ENCODE measurements at places on chromosomes 6 and 20. TPM values are rescaled to one million over a fixed set of nuclear protein-coding genes. Genes with fewer than 3 reads are reported as not detected.

DNA sequence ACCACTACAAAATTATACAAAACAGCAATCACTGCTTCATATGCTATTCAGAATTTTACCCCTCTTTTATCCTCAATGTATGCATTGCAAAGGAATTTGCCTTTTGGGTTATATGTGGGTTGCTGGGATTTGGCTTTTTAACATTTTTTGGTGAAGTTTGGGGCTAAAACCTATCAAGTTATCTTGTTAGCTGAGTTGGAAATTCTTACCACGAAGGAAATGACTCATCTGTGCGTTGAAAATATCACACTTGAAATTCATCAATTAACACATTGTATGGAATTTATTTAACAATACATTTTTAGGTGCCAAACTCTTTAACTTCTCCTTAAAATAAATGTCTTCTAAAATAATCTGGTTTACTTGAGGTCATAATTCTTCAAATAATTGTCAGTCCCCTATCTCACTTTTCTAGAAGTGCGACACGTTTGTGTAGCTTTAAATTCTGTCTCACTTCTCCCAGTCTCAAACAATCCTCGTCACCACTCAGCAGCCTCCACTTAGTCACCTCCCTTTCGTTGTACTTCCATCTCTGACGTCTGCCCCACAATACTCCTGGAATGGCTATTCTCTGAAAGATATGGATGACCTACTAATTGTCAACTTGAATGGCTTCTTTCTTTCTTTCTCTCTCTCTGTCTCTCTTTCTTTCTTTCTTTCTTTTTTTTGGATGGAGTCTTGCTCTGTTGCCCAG lies 88.5 kb downstream of the PHACTR1 start:
- no peak for DNase-seq

The SRSF12 gene
- total RNA-seq, result under 0.01 TPM

DNA sequence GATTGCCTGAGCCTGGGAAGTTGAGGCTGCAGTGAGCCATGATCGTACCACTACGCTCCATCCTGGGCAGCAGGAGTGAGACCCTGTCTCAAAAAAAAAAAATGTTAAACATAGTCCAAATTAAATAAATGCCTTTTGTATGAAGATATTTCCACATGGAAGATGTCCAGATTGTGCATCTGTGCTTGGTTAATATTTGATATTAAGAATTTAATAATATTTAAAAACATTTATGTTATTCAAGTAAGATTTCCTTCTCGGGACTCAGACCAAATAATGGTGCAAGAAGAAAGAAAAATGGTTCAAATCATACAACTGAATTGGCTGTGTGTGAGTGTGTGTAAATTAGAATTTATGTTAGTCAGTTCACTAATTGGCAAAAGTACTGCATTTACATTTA lies 202.5 kb downstream of the TBC1D7 start:
- no peak for DNase-seq

- no peak for DNase-seq
Measured at GRCh38 chr6:123925350-123925749, 121.7 kb downstream of the NKAIN2 start.

DNA sequence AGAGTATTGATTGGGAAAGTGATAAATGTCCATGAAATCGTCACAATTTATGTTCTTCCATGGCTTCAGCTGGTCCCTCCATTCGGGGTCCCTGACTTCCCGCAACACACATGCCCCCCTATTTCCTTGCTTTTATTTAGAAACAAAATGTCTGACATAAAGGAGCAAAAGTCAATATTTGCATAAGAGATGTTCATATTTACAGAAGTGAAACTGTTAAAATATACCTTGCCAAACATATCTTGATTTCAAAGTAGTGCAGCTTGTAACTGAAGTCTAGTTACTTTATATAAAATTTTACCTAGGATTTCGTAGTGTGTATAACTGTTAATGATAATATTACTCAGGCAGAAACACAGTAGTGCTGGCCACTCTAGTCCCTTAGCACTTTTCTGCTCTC lies 548.9 kb upstream of the ADGRB3 start:
- no peak for DNase-seq

DNA sequence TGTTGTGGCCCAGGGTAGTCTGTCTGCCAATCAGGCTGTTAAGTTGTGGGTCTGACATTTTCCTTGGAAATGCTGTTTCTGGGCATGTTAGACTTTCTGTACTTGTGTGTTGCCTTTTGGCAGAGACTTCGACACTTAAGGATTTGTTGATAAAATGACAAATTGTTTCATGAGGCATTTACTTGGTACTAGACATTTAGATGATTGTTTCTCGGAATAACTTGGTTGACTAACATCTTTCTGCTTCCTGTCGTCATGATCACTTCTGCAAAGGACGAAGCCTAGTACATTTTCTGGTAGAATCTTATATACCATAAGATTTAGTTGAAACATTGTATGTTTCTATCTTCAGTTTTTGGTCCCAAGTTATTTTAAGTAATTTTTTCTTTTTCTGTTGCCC lies 34.1 kb downstream of the UTRN start:
- peak; percentile 57 for DNase-seq

- no peak for DNase-seq
Measured at GRCh38 chr20:10635476-10636208, 38.2 kb downstream of the JAG1 start.

The GSTA5 gene
- not detected for total RNA-seq

The OLIG3 gene
- not detected for total RNA-seq

DNA sequence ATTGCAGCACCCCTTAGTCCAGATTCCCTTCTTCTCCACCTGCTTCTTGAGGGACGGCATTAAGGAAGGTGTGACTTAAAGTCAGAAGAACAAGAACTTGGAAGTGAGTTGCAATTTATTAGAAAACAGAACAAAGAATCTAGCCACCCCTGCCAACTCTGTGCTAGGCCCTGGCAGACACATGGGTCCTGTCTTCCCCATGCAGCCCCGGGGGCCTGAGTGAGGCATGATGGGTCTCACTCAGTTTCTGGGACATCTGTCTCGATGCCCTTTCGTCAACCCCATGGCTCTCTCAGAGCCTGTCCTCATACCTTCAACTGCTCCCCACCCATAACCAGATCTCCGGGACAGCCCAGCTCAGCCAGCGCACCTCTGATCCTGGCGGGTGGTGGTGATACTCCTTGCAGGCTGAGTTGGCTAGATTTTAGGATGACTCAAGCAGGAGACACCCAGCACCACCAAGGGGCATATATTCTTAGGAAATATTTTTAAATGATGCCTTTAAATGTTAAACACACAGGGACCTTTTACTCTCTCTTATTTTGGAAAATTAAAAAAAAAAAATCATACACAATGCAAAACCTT lies 143.2 kb upstream of the RNF24 start:
- no peak for DNase-seq

DNA sequence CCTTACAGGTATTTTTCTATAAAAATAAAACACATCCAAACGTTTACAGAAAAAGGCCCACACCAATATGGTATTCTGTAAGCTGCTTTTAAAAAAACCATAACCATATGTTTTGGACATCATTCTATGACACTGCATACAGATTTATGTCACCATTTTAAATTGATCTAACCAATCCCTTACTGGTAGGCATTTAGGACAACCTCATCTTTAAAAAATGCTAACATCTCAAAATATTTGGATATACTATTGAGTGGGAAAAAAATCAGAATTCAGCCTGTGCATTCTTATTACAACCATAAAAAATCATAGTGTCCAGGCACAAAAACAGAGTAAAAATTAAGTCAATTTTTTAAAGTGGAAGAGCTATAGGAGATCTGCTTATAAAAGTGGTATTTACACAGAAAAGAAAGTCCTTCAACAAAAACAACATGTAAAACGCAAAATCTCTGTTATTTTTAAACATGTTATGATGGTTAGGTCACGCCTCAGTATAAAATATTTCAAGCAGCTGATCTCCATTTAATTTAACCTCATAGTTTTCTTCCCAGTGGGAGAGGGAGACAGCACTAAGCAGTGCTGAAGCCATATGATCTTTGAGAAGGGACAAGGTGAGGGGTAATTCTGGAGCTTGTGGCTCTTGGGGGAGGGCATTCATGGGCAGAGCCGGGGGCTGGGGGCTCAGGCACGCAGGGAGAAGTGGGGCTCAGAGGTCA lies 21.2 kb downstream of the TRAM2 start:
- no peak for DNase-seq

DNA sequence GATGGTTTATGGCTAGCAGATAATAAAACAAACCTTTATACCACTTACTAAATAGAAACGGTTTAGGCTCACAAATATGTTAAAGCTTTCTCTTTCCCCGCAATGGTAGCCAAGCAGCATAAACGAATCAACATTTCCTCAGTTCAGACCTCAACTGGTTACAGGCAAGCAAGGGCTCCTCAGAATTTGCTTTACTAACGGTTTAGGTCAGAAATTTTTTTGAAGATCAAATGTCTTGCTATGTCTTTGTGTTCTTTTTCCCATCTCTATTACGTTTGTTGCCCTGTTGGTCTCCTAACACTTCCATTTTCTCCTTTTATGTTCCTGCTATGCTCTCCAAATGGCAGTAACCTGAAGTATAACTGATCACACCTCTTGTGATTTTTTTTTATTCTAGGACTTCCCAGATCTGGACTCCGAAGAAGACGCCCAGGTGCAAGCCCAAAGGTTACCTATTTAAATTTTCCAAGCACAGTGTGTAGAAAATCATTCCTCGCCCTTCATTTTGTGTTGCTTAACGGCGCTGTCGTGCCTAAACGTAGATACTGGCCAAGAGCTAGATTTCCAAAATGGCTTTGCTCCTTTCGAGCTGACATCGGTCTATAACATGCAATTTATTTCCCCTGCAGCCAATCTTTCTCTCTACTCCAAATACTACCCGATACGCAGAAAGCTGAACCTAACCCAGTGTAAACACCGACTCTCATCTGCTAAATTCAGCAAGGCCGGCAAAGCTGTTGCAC lies 717 bp upstream of the ASF1A start:
- peak; percentile 71 for DNase-seq

The MACROD2 gene
- total RNA-seq, result under 0.01 TPM

DNA sequence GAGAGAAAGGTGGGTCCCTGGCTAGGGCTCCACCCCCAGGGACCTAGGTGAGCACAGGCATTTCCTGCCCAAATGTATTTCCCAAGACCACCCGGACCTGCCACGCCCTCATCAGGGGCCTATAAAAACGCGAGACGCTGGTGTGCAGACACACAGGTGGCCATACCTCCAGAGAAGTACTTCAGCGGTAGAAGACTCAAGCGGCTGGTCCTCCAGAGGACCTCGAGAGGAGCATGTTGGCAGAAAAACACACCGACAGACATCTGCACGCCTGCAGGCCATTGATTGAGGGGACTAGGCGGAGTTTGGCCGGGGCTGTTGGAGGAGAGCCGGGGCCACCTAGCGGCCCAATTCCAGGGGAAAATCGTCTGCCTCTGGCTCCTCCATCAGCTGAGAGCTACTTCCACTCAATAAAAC lies 695.8 kb upstream of the MMS22L start:
- DNase-seq, result no peak

- peak; percentile 86 for DNase-seq
Measured at GRCh38 chr20:10540636-10541493, 105.8 kb downstream of the SLX4IP start.

DNA sequence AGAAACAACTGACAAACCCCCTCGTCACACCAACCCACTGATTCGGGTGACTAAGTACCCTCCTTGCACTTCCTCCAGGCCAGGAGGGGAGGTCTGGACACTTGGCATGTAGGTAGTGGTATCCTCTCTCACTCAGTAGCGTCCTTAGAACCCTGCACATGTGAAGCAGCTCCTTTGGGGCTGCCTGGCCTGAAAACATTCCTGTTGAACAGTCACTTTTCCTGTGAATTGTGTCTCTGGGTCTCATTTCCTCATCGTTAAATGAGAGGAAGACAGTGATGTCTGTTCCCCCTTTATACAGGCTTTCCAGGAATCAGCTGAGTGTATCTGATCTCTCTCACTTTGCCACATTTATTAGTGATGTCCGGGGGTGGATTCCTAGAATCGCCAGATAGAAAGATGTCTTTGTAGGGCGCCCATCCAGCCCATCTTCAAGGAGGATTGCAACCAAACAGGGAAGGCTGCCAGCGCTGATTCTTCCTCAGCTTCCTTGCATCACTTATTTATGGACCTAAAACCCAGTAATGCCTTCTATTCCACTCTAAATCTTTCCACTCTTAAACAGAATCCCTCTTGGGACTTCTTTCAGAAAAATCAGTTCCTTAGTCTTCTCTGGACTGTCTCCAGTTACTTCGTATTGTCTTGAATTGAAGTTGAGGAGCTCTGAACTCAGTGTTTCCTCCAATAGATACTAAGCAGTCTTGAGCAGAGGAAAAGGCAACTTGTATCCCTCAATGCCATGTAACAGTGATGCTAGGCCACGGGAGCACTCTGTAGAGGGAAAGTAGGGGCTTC lies 9.4 kb upstream of the POPDC3 start:
- no peak for DNase-seq

GRCh38 chr20:41609474-41609873 lies 8.7 kb downstream of the CHD6 start:
- no peak for DNase-seq

GRCh38 chr6:142406131-142406530 lies 104.3 kb downstream of the ADGRG6 start:
- DNase-seq, result peak; percentile 94

The BMP6 gene
- 90.2 TPM for total RNA-seq

The CTAGE9 gene
- not detected for total RNA-seq

The ZFP57 gene
- total RNA-seq, result 1.4 TPM

DNA sequence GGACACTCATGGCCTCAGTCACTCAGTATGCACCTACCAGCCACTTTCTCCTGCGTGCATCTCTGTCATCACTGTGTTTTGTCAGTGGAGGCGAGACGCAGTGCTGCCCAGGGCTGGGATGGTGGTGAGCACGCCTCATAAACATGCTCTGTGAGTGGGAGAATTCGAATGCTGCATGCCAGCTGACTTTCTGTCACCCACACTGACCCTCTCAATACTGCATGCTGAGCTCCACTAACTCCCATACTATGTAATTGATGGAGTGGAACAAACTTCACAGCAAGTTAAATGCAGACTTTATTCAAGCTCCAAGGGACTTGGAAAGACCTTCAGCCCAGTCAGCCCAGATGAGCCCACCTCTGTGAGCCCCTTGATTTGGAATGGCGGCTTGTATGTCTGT lies 22.7 kb upstream of the GGTLC1 start:
- DNase-seq, result no peak

DNA sequence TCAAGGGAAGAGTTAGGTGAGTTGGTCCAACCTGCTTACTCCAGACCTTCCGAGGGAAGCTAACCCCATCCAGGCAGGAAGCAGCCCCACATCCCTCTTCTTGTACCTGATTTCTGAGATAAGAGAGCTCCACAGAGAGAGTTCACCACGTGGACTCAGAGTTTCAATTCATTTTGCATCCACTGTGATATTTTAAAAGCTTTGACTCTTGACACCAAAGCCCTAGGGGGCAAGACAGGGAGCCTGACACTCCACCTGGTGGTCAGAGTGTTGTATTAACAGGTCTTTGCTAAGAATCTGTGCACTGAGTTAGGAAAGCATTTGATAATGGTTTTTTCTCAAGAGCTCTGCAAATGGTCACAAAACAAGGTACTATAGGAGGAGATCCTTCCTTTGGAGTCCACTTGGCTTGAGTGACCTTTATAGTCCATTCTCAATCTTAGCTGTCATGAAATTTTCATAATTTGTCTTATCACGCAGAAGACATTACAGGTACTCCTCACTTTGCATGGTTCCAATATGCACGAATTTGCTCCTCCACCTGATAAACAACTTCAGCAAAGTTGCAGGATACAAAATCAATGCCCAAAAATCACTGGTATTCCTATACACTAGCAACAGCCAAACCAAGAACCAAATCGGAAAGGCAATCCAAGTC lies 56.2 kb upstream of the RIPOR2 start:
- peak; percentile 46 for DNase-seq

The GPR63 gene
- total RNA-seq, result under 0.01 TPM

The ZC2HC1B gene
- not detected for total RNA-seq
